ENCODE measurements at places on chromosomes 16 and 17.

GRCh38 chr16:4570688-4571321 is 14.7 kb downstream of the C16orf96 start:
- no peak for DNase-seq

DNA sequence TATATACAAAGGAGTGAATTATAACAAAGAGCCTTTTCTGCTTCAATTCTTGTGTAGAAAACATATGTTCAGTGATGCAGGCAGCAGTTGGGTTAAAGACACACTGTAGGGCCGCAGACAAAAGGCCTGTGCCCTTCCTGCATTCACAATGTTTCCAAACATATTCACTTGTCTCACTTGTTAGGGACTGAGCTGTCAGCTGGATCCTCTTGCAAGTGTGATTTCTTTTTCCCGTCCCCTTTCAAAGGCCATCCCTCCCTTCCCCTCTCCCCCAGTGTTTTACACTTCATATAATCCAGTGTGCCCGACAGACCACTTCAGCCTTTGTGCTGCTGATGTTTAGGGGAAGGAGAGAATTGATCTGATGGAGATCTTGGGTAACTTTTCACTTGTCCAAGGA is 217.0 kb downstream of the FTO start:
- no peak for DNase-seq

- no peak for DNase-seq
Observed at GRCh38 chr16:64830653-64831052, 291.2 kb downstream of the CDH11 start.

- no peak for DNase-seq
Observed at GRCh38 chr16:1338119-1338730, 4.8 kb downstream of the BAIAP3 start.

GRCh38 chr17:57270801-57271245 is 14.5 kb downstream of the MSI2 start:
- DNase-seq, result no peak

DNA sequence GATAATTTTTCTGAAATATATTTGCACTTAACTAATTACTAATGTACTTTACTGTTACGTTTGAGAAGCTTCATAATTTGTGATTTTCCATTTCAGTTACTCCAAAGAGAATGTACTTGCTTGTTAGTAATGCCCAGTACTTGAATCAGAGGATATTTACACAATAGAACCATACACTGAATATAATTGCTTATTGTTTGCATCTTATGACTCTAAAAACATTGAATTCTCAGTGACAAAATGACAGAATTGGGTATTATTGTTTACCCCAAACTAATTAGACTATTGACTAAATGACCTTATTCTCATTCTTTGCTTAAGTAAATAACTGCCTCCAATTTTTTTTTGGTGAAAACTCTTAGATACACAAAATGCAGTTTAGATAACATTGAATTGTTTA is 8.9 kb downstream of the CCP110 start:
- no peak for DNase-seq

- DNase-seq, result no peak
Observed at GRCh38 chr16:70714581-70715054, 28.8 kb upstream of the MTSS2 start.

- DNase-seq, result no peak
Observed at GRCh38 chr17:50356418-50356817, 10.5 kb downstream of the XYLT2 start.

GRCh38 chr16:76970745-76971099 is 220.3 kb upstream of the MON1B start:
- no peak for DNase-seq

DNA sequence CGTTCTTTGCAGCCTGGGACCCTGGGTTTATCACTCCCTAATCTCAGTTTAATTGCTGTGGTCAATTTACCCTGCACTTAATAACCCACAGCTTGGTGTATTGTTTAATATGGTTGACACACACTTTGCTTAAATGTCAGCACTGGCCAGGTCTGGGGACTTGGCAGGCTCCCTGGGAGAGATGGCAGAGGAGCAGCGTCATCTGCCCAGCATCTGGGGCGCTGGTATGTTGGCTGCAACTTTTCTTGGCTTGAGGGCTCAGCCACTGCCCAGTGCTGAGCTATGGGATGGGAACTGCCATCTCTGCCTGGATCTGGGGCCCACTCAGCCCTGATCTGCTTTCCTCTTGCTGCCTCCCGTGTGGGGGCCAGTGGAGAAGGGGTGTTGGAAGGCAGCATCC is 115.7 kb upstream of the IRX3 start:
- no peak for DNase-seq

DNA sequence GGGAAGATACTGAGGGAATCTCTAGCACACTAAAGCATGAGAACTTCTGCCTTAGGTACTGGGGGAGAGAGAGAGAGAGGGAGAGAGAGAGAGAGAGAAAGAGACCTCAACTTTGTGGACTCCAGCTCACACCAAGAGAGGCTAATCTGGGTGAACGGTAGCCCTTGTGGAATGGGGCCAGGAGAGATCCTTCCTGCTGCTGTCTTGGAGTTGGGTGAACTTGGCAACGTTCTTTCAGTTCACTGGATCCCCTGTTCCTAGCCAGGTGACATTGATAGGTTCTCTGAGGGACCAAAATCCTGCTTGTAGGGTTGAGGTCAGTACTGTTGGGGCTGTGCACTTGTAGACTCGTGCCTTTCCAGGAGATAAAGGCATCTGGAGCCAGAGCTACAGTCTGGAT is 26.5 kb upstream of the WFIKKN2 start:
- no peak for DNase-seq
